SHP77 treated with DMSO at 0.1 percent for 48 hours (cell line): ENCODE measurements at places on chromosomes 2 and 18.

- no peak for DNase-seq
Observed at GRCh38 chr18:75377926-75378325, 49.6 kb downstream of the SMIM21 start.

DNA sequence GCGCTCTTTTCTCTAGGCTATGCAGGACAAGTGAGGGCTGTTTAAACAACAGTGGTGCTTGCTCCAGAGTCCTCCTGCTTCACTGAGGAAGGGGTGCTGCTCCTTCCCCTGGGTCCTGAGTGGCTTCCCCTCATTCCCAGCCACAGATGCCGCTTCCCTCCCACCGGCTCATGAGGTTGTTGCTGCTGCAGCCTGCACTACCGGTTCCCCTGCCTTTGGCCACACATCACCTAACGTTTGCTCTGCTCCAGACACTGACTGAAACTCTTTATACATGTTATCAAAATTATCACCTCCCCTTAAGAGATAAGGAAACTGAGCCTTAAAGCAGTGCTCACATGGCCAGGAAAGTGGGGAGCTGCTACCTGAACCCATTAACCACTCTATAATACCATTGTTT, 130.8 kb upstream of the LGALSL start:
- DNase-seq: no peak

GRCh38 chr18:8987241-8987640, 115.3 kb upstream of the NDUFV2 start:
- no peak for DNase-seq

DNA sequence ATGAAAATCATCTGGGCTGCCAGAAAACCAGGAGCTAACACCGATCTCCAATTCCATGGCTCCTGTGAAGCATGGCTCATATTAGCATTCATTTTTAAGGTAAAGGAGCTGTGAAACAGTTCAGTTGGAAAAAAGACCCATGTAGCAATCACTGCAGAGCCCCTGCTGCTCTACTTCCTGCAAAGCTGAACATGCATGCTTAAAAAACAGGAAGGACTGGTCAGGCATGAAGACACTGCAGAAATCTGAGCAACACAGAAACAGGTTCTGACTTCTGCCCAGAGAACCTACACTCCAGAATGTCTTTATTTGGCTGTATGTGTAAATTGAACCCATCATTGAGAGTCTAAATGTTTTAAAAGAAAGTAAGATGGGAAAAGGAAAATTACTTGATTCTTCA, 950.6 kb downstream of the DCDC2C start:
- DNase-seq: no peak

GRCh38 chr2:181367906-181368435, 89.2 kb upstream of the ITGA4 start:
- no peak for DNase-seq

GRCh38 chr2:150863691-150864090, 376.2 kb upstream of the RND3 start:
- no peak for DNase-seq

DNA sequence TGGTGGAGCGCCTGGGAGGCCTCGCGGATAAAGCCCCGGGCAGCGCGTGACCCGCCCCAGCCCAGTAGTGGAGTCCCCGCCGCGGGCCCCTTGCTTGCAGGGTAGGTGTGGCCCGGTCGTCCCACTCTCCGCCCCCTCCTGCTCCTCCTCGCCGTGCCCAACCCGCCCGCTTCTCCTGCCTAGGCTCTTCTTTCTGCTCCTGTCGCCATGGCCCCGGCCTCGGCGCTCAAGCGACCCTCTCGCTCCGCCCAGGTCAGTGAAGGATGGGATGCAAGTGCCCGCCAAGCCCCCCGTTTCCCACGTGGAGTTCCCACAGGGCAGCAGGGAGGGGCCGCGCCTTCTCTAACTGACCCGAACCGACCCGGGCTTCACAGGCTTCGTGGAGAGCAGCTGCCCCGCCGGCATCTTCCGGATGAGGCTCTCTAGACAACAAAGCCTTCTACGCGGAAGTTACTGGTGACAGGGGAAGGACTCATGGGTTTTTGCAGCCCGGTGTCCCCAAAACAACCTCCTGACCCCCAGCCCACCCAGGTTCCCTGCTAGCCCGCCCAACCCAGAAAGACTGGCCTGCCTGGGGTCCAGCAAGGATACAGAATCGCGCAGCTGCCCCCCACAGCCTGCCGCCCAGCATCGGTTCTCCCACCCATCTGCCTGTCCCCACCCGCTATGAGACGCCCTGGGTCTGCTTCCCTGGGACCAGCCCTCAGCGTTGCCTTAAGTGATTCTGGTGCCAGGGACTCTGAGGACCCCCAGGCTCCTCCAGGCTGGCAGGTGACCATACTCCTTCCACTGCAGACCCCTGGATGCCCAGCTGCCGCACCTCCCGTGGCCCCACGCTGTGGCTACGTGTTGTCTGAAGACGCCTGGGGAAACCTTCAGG, 32.8 kb downstream of the TTC32 start:
- DNase-seq: no peak

DNA sequence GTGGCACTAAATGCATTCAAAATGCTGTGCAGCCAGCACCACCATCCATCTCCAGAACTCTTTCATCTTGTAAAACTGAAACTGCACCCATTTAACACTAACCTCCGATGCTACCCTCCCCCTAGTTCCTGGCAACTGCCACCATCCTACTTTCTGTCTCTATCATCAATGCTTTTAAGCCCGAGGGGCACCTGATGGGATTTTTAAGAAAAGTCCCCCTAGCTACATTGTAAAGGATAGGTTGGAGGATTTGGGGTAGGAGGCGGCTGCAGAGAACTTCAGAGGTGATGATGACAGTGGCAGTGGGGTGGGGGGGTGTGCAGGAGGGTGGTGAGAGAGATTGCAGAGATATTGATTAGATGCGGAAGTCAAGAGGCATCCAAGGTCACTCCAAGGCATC, 10.8 kb upstream of the YWHAQ start:
- DNase-seq: no peak

- DNase-seq: no peak
Observed at GRCh38 chr18:10329101-10329500, 125.3 kb upstream of the APCDD1 start.

DNA sequence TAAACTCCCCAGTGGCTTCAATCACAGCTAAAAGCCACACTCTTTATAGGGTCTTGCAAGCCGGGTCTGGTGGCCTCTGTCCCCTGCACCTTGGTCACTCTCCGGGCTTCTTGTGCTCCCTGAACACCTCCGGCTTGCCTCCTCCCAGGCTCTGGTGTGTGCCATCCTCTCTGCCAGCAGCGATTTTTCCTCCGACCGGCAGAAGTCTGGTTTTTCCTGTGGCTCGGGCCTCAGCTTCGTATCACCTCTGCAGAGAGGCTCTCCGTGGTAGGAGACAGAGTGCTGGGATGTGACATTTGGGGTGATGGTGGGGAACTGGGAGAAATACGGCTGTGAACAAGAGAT, 58.8 kb upstream of the HPCAL1 start:
- no peak for DNase-seq

DNA sequence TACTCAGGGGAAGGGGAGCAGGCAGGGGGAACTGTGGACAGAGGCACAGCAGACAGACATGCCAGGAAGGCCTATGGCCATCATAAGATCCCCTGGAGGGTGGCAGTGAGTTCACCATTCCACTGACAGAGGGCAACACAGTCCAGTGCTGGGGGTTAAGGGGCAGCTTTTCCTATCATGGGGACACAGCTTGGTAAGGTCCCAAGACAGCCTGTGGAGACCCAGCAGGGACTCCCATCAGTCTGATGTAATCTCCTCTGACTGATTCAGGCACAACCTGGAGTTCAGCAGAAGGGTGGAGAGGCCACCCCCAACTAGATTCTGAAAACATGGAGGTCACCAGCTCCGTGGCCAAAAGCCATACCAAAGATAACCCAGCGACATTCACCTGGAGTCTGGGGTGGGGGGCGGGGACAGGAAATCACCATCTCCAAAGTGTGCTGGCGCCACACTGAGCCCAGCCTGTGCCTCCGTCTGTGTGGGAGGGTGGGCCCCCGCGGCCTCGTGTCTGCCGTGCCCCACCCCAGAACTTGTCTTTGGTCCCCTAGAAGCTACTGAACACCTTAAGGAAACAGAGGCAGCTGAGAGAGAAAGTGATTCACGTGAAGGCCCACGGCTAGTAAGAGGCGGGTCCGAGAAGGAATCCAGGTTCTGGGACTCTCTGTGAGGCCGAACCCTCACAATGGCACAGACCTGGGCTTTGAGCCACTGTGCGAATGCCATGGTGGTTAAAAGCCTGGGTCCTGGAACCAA, 28.6 kb downstream of the DNMT3A start:
- no peak for DNase-seq

DNA sequence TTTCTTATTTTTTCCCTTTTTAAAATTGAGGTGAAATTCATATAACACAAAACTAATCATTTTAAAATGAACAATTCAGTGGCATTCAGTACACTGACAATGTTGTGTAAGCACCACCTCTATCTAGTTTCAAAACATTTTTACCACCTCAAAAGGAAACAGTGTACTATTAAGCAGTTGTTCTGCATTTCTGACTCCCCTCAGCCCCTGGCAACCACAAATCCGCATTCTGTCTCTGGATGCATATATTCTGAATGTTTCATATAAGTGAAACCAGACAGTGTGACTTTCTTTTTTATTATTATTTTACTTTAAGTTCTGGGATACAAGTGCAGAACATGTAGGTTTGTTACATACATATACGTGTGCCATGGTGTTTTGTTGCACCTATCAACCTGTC, 19.2 kb upstream of the TANK start:
- DNase-seq: no peak

DNA sequence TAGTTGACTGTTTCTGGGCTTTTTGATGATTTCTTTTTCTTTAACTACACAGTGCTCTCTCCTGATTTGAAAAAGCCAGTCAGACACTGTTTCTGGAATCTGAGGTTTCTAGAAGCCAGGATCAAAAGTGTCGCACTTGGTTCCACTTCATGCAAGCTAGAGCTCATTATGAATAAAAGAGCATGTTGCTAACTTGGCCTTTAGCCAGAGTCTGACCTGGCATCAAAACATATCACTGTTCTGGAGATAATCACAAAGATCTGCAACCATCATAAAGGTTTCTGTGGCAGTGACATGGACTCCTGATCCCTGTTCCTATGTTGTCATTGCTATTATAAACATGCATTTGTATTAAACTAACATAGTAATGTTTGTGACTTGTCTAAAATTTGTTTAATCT, 76.1 kb upstream of the MAPRE2 start:
- DNase-seq: no peak

- no peak for DNase-seq
Observed at GRCh38 chr2:118049816-118050140, 35.9 kb upstream of the CCDC93 start.
